ENCODE measurements at places on chromosomes 16 and 17.
A peak's percentile ranks its signal among the peaks of the same experiment; 100 is the strongest.

DNA sequence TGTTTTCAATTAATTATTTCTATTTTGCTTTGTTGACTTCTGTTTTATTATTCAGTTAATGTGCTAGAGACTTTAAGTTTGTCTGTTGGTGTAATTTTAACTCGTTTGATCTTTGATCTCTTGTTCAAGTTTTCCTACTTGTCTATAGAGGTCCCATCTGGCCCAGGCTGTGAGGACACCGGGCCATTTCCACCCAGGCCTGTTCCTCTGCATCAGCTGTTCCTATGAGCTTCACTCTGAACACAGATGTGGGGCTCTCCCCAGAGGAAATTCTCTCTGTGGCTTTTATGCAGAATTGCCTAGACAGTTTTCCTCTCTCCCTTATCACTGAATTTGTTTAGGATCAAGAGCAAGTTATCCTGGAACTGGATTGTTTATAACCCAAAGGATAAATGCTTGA lies 44.7 kb downstream of the MYO18A start:
- DNase-seq: no peak

DNA sequence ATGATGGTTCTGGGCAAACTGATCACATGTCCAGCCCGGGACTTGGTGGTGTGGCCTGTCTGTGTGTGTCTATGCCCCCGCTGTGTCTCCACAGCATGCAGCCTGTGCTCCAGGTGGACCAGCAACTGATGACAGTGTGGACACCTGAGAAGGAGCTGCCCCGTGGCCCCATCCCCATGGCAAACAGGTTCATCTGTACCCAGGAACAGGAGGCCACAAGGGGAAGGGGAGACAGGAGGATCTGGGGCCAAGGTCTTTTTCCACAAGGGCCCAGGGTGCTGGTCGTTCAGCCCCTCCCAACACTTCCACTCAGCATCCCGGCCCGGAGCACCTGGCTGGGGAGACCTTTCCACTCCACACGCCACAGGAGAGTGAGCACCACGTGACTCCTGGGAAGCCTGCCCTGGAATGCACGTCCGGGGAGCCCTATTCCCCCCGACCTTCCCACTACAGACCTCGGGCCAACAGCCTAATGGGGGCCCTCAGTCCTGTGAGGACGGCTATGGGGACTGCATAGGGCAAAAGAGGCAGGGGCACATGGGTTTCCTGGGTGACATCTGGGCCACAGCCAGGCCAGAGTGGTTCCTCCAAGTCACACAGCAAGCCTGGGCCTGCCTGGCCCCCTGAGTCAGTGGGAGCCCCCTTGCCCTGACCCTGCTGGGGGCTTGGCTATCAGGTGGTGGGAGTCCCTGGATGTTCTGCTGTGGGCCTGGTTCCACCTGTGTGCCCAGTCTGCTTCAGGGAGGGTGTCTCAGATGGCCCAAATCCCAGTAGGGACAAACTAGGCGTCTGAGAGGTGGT lies 20.8 kb upstream of the NXPH3 start:
- no peak for DNase-seq

- DNase-seq: no peak
Measured at GRCh38 chr17:17837966-17838962, 1.5 kb upstream of the SREBF1 start.

- DNase-seq: no peak
Measured at GRCh38 chr17:28204751-28205150, 114.2 kb upstream of the TMEM97 start.

DNA sequence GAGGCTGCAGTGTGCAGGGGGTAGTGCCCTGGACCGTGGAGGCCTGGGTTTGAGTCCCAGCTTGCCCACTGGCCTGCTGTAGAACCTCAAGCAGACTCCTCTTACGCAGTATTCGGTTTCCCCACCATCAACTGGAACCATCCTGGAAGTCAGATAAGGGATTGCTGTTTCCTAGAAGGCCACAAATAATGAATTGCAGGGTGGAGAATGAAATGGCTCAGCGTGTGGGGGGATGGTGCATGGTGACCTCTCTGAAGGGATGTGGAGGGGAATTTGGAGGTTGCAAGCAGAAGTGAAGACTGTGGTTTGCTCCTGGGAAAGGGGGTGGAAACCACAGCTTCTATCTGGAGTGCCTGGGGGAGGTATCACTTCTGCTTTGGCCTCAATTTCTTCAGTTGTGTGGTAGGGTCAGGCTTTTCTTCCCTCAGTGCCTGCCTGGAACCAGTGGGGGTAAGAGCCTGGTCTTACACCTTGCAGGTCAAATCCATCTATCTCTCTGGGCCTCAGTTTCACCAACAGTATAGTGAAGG lies 1.7 kb downstream of the ADGRG5 start:
- peak; percentile 4 for DNase-seq

GRCh38 chr17:6560496-6560895 lies 4.1 kb upstream of the PITPNM3 start:
- no peak for DNase-seq

DNA sequence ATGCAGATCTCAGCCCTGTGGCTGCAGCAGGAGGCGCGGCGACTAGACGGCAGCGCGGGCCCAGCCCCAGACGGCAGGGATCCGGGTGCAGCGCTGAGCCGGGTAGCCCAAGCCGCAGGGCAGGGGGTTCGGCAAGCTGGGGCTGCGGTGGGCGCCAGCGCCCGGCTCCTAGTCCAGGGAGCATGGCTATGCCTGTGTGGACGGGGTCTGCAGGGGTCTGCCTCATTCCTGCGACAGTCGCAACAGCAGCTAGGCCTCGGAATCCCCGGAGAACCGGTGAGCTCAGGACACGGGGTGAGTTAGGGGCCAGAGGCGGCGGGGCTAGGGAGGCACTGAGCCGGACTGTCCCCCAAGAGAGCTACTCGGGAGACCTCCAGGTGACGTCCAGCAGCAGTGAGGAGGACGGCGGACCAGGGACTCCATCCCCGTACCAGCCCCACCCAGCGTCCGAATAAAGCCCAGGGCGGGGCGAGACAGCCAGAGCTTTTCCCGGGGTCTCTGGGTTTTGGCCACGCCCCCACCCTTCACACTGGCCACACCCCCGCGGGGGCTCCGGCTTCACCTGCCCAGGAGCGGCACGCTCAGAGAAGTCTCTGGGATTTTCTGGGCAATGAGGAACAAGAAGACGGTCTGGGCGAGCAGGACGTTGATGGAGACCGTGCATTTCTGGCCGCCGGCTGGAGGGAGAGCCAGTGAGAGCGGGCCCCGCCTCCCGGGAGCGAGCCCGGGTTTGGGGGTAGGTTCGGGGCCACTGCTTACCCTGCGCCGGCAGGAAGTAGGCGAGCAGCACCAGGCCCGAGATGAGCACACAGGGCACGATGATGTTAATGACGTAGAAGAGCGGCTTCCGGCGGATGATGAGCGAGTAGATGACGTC lies 1.1 kb downstream of the C17orf107 start:
- DNase-seq: no peak

GRCh38 chr16:56606476-56607108 lies 1.8 kb upstream of the MT2A start:
- peak; percentile 56 for DNase-seq

DNA sequence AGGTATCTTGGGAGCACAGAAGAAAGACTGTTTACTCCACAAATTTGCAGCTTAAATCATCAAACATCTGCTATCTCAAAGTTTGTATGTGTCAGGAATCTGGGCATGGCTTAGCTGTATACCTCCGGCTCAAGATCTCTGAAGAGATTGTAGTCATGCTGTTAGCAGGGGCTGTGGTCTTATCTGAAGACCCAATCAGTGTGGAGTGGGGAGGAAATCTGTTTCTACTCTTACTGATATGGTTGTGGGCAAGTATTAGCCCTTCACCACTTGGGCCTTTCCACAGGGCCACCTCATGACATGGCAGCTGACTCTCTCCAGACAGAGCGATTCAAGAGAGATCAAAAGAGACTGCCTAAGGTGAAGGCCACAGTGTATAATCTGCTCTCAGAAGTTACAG lies 438.7 kb downstream of the KIF2B start:
- no peak for DNase-seq

GRCh38 chr16:1779741-1780676 lies 2.4 kb downstream of the SPSB3 start:
- no peak for DNase-seq

GRCh38 chr16:79928142-79928873 lies 327.8 kb upstream of the MAF start:
- DNase-seq: no peak

GRCh38 chr16:68005786-68006286 lies 6.6 kb upstream of the DPEP2 start:
- DNase-seq: peak; percentile 8

DNA sequence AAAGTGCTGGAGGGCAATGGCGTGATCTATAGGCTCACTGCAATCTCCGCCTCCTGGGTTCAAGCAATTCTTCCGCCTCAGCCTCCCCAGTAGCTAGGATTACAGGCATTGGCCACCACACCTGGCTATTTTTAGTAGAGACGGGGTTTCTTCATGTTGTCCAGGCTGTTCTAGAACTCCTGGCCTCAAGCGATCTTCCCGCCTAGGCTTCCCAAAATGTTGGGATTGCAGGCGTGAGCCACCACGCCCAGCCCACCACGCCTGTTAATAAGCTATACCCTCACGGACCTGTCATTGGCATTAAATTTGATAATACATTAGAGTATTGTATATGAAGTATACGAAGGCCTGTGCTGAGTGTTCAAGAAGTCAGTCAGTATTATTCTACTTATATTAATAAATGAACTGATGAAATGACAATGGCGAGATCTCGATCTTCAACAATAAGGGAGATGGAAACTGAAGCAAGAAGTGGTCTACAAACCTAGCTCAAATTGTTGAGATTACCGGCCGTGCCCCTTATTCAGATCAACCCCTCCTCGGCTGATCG lies 818 bp upstream of the BCAS3 start:
- DNase-seq: no peak

- DNase-seq: no peak
Measured at GRCh38 chr16:19288872-19289799, 3.6 kb downstream of the CLEC19A start.

DNA sequence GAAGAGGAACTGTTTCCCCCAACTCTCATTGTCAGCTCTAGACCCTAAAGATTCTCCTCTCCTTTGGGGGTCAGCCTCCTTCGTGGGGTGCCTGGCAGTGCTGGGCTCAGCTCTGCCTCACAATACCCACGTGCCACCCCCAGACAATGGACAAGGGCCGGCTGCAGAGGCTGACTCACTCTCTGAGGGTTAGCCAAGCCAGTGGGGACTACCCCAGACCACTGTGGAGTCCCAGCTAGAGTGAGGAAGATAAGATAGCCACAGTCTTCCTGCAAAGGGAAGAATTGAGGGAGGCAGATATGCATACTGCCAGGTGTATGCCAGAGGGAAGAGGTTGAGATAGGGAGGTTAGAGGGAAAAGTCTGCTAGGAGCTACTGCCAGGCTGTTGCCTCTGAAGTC lies 13.5 kb upstream of the MTMR4 start:
- DNase-seq: peak; percentile 29

DNA sequence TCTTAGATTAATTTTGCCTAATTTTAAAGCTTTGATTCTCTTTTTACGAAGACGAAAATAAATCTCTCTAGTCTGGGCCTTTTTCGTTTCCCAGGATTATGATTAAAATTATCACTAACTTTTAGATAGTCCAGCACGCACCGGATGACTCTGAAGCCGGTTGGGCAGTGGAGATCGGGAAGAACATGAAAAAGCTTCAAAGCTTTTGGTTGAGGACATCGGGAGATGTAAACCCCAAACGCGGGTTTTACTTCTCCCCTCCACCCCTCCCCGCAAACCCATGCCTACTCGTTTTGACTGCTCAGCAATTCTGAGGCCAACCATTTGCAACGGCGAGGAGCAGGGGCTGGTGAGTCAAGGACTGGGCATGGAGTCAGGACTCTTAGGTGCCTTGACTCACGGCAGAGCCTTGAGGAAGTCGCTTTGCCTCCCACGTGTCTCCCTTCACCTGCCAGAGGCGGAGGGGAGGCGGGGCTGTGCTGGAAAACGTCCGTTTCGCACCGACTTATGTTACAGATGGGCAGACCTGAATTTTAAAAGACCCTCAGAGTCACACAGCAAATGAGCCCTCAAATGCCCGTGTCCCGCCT lies 989 bp upstream of the DUSP14 start:
- DNase-seq: peak; percentile 80

GRCh38 chr16:10939649-10940234 lies 2.5 kb downstream of the DEXI start:
- DNase-seq: no peak

GRCh38 chr16:1430759-1431496 lies at the start of gene PERCC1:
Gene PERCC1 (plus strand): TSS chr16:1431078. CDS start chr16:1432594, 1,516 bp downstream.
- DNase-seq: no peak

DNA sequence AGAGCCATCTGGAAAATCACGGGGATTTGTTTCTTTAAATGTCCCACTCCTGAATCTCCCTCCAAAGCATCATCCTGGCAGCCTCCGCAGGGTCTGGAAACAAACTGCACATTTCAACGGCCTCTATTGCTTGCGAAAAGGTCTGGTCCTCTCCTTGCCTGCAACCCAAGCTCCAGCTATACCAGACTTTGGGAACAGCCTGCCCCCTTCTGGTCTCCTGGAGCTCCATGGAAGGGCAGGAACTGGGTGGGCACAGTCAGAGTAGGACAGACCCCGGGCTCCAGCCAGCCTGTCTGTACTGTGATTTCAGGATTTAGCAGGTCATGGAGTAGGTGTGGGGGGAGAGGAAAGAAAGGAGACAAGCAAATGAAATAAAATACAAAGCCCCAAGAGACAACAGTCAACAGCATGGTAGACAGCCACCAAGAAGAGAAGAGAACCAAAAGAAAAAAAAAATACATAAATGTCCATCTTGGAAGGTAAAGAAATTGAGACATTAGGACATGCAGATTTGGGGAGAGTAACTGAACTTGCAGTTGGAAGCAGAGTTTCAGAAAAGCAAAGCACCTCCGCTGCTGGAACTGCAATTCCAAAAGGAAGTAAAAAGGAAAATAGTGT lies 2.7 kb downstream of the XYLT1 start:
- peak; percentile 74 for DNase-seq

- DNase-seq: no peak
Measured at GRCh38 chr16:56732366-56732765, 2.4 kb downstream of the NUP93 start.

DNA sequence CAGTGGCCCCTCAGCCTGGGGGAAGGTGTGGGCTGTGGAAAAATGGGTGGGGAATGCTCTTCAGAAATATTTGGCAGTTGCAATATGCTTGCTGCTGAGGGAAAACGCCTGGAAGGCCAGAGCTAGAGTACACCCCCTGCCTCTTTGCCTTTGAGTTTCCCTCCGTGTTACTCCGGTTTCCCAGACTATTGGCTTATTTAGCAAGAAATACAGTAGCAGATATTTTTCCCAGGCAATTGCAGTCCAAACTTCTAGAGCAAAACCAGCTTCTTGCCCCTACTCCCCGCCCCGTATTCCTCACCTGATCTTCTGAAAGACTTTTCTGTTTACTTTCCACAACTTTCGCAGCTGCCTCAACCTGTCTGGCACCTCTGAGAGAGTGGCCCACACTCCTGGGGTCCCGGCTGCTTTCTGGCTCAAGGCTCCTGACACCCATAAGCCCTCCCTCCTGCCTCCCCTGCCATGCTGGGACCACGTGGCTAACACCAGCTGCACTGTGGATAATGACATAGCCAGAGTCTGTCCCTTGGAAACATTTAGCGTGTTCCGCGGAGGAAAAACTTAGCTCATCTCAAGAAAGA lies 45.8 kb upstream of the HELZ start:
- peak; percentile 27 for DNase-seq

GRCh38 chr17:55166506-55166905 lies 98.3 kb upstream of the HLF start:
- no peak for DNase-seq

- DNase-seq: no peak
Measured at GRCh38 chr17:78674595-78675315, 97.6 kb upstream of the DNAH17 start.

GRCh38 chr17:52148288-52148968 lies 10.1 kb downstream of the CA10 start:
- no peak for DNase-seq

GRCh38 chr16:67026570-67026969 lies 2.4 kb upstream of the CBFB start:
- DNase-seq: no peak

GRCh38 chr16:3484318-3485096 lies 10.8 kb downstream of the C16orf90 start:
- DNase-seq: no peak
